ENCODE measurements at places on chromosomes 11 and 22.

- DNase-seq = no peak
These were observed 54.9 kb downstream of the CEP57 start for GRCh38 chr11:95845167-95845566.

GRCh38 chr11:84923489-84923888 is 703.7 kb downstream of the DLG2 start:
- DNase-seq = no peak

GRCh38 chr22:29342577-29343312 is 27.2 kb upstream of the RASL10A start:
- no peak for DNase-seq

GRCh38 chr11:125083312-125084056 is 20.4 kb downstream of the SLC37A2 start:
- no peak for DNase-seq

DNA sequence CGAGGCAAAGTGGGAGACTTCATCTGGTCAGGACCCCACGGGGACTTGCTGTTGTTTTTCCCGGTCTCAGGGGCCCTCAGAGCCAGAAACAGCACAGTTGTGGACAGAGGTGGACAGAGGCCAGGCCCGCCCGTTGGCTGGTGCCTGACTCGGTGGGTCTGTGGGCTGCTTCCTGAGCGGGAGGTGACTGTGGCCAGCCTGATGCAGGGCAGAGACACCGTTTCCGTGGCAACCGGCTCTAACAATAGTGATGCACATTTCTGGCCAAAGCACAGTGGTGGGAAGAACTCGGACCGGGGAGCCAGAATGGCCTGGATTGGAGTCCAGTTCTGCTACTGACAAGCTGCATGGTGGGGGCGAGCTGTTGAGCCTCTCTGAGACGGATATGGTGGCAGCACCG is 58.7 kb upstream of the ATXN10 start:
- DNase-seq = no peak

GRCh38 chr22:23530106-23530505 is 50.0 kb downstream of the IGLL1 start:
- DNase-seq = no peak

GRCh38 chr22:36281781-36282327 is 28.9 kb downstream of the APOL1 start:
- no peak for DNase-seq

GRCh38 chr22:30423301-30423958 is 2.1 kb upstream of the MTFP1 start:
- no peak for DNase-seq

GRCh38 chr11:37710031-37710430 is 1112.0 kb upstream of the RAG2 start:
- no peak for DNase-seq

GRCh38 chr11:29129844-29130243 is 887.0 kb downstream of the KCNA4 start:
- DNase-seq = no peak

DNA sequence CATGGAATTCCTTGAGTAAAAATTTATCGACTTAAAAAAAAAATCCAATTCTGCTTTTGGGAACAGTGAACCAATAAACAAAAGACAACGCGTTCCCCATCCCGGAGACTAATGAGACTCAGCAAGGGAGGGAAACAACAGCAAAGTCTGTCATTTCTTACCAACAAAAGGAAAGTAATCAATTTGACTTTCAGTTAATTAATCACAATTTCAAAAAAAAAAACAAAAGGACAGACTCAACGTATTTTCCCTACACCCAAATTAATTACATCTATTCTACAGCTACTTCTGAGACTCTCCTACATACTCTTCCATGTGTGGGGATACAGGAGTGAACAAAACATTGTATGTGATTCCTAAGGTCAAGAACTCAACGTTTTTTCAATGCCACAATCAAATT is 1.9 kb downstream of the RDX start:
- no peak for DNase-seq

DNA sequence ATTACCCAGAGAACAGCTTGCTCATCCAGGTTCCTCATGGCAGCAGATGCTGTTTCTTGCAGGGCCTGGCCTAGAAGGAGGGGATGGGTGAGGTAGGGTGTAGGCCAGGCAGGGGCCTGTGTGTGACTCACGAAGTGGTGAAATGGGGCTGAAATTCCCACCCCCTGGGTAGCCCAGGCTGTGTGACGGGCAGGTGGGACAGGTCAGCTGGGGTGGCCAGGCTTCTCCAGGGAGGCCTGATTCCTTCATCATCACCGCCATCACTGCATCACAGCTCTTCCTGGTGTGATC is 83.2 kb downstream of the CACNA1I start:
- DNase-seq = no peak

GRCh38 chr11:33530815-33531214 is 169.8 kb downstream of the C11orf91 start:
- no peak for DNase-seq

GRCh38 chr11:64897381-64898075 is 19.1 kb upstream of the EHD1 start:
- DNase-seq = no peak

DNA sequence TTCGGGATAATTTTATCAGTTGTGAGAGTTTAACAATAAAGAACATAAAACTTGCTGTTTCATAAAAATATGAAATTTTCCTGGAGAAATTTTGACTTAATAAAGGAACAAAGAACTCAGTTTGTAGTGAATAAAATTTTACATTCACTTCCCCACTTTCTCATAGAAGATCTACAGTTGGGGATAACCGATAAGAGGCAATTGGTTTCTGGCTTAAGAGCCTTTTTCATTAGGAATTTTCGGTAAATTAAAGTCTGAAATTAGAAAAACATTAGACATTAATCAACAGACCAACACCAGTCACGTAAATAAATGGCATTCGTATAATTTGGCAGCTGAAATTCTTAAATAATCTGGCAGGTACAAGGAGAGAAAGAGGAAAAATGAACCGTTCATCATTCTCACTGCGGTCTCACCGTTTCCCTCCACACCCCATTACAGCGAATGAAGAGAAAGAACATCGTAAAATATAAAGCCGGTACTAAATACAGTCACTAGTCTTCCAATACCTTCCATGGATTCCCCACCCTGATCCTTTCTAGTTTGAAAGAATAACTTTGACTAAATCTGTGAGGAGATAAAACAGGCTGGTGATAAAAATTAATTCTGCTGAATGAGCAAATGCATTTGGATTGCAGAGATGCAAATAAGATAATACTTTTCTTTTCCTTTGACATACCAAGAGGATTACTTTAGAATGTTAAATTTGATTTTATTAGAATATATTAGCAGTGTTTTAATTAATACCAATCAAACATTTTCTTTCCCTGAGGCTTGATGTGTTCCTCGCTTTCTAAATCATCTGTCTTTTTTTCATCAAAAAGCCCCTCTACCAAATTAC is 19.5 kb downstream of the BLID start:
- no peak for DNase-seq
